ENCODE measurements at places on chromosomes 1 and 21. TPM values are rescaled to one million over a fixed set of nuclear protein-coding genes. Genes with fewer than 3 reads are reported as not detected.
A peak's percentile ranks its signal among the peaks of the same experiment; 100 is the strongest.

Gene SOX13
- polyA plus RNA-seq, result 14.6 TPM

DNA sequence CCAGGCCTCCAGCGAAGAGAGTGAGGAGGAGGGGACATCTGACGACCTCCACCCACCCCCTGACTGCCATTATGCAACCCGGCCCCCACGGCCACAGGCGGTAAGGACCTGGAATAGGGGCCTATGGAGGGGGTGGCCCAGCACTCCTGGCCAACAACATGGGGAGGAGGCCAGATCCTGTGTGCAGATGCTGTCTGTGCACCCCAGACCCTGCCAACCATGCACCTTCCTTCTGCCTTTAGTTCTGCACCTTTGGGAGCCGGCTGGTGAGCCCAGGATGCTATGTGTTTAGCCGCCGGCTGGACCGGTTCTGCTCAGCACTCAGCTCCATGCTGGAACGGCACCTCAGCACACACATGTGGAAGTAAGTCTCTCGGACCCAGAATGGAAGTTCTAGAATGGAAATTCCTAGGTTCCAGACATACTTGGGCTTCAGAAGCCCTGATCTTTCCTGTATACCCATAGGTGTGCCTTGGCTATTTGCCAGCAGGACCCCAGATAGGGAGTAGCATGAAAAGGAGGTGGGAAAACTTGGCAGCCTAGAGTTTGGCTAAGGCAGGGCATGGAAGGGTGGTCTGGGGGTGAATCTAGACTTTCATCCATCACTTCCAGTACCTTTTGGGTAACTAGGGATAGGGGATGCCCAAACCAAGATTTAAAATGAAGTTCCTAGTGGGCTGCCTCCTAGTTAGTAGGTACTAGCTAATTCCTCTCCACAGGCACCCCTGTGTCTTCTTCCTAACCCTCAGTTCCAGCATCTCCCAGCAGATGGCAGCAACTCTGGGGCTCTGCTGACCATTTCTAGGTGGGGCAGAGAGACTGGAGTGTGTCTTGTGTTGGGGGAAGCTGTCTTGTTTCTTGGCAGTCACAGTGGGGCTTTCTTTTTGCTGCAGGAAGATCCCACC is 3.6 kb upstream of the CYB561D1 start:
- DNase-seq, result peak; percentile 67

GRCh38 chr1:2350911-2351655 is 40.3 kb downstream of the MORN1 start:
- DNase-seq, result no peak

DNA sequence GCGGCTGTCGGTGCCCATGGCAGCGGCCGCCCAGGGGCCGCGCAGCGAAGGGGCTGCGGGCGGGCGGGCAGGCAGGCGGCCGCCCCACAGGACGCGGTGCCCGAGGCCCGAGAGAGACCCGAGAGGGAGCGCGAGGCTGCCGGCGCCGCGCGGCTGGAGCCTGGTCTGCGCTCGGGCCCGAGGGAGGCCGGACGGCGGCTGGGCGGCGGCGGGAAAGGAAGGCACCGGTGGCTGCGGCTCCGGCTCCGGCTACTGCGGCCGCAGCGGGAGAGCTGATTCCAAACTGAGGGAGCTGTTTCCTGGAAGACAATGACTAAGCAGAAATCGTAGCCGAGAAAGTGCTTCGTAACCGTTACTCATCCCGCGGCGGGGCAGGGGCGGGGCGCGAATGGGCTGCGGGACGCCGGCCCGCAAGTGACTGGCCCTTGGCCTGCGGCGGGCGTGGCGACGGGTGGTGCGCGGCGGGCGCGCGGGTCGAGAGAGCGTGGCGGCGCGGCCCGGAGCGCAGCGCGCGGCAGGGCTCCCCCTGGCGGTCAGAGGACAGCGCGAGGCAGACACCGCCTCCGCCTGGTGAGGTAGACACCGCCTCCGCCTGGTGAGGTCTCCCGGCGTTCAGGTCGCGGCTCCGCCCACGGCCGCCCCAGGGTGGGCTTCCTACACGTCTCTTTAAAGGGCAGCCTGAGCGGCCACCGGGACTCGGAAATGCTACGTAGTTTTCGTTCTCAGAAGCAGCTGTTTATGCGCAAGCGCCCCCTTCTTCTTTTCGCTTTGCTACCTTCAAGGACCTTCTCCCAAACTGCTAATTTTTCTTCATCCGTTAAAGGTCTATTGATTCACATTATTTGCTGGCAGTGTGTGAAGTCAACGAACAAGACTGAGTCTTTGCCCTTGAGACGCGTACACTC is at the start of gene GCLM:
TSS of gene GCLM (minus strand) at position 285 of the 905 bp plus-strand sequence. CDS start at position 18, 267 bp downstream.
- DNase-seq, result peak; percentile 90

DNA sequence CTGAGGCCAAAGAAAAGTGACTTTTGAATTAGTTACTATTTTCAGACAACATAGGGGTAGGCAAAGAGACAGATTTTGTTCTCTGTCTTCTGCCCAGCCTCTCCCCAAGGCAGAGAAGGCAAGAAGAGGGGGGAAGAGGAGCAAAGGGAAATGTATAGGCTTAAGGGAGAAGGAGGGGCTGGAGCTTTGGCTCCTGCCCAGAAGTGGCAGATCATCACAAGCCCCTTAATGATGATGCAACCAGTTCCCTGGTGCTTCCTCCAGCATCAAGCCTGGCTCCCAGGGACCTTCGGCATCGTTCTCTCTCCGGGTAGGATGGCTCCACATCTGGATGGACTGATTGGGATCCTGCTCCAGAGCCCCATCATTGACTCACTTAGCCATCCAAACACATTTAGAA is 112.8 kb downstream of the KCND3 start:
- DNase-seq, result no peak

DNA sequence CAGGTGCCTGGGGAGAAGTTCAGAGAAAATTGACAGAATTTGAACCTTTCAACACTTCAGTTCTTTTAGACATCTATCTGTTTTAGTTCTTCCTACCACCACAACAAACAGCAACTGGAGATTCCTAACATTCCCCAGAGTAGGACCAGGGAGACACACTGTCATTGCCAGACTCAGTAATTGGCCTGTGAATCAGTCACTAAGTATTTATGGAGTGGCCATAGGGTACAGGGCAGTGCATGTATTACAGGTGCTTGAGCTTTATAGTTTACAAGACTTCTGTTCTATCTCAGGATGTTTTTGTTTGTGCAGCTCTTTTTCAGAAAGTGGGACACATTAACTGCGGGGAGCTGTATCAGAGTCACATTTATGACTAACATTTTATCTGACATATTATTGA is 1.7 kb downstream of the CDC14A start:
- no peak for DNase-seq

DNA sequence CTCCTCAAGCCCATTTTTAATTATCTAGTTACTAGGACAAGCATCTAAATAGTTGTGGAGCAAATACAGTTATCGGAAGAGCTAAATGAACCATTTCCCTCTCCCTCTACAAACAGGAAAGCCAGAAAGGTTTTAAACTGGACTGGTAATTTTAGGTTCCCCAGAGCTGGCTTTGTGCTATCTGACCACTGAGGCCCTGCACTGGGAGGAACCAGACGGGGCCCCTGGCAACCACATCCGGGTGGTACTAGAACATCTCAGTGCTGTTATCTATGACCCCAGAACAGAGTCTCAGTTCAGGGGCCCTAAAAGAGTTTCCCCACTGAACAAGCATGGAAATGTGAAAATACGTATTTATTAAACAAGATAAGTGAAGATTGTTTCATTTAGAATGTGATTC is 7.7 kb upstream of the RSPH1 start:
- DNase-seq, result no peak

Gene SHISA4
- polyA plus RNA-seq, result 42.3 TPM

DNA sequence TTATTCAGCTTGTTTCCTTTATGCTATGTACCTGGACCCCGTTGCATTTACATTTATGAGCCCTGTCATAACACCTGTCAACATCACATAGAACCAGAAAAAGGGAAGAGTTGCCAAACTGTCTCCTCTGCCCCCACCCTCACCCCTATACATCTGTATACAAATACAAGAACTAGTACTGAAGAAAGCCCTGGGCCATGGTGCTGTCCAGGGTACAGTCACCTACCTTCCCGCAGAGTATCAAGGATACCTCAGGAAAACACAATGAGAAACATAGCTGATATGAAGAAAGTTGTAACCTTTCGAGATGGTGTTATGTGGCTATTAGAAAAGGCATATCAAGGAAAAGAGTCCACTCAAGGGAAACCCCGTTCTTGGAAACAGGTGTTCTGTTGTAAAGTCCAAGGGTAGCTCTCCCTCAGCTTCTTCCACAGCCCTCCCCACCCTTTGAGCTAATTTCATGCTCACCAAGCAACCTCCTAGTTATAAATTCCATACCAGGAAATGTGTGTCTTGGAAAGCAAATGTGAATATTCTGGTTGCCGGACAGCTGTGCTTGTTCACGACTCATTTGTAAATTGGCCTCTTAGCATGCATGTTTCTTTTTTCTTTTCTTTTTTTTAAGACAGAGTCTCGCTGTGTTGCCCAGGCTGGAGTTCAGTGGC is 16.7 kb upstream of the AVPR1B start:
- DNase-seq, result no peak

DNA sequence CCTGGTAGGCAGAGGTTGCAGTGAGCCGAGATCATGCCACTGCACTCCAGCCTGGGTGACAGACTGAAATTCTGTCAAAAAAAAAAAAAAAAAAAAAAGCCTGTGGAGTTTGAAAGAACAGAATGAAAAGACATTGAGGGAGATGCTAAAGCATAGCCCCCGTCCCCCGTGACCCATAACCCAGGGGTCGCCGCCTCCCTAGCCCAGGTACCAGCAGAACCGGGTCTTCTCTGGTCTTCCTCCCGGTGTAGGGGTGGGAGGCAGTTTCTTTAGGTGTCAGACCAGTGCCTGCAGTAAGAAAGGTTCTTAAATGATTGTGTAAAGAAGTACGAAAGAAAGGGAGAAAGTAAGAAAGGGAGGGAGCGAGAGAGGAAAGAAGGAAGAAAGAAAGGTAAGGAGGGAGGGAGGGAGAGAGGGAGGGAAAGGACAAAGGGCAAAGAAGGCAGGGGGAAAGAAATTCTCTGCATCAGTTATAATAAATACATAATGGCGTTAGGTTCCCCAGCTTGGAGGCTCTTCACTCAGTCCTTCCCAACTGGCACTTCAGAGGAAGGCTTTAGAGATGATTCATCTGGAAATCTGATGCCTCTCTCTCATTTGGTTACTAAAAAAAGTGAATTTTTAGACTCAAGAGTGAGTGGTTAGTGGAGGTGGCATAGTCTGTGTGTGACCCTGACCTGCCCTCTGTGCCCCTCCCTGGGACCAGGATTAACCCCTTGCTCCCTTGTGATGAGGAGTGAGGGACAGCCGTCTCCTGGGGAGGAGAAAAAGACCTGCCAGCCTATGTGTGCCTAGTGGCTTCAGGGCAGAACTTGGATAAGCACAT is 1.1 kb downstream of the IL24 start:
- no peak for DNase-seq

- DNase-seq, result no peak
Measured at GRCh38 chr1:230359992-230360668, 66.0 kb downstream of the PGBD5 start.

- DNase-seq, result no peak
Measured at GRCh38 chr1:38028671-38029070, 16.1 kb downstream of the UTP11 start.

Gene ADAMTSL4
- 37.5 TPM for polyA plus RNA-seq

GRCh38 chr1:103783944-103784377 is 34.3 kb downstream of the AMY1C start:
- DNase-seq, result no peak

DNA sequence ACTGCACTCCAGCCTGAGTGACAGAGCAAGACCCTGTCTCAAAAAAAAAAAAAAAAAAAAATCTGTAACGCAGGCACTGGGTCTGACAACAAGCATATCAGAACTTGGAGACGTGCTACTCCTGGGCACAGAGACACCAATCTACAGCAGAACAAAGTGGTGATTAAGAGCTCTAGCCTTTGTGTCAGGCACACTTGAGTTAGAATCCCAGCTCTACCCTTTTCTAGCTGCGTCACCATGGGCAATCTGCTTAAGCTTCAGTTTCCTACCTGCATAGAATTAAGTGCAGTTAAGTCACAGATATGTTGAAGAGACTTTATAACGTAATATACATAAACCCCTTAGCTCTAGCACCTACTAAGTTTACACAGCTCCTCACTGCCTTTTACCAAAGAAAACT is 3.4 kb upstream of the CDCA8 start:
- DNase-seq, result no peak

GRCh38 chr21:34999397-34999941 is 49.6 kb downstream of the RUNX1 start:
- DNase-seq, result no peak

Data from muscle of arm (tissue), 14 donors.